ENCODE measurements at places on chromosomes 4 and X. TPM values are rescaled to one million over a fixed set of nuclear protein-coding genes. Genes with fewer than 3 reads are reported as not detected.

DNA sequence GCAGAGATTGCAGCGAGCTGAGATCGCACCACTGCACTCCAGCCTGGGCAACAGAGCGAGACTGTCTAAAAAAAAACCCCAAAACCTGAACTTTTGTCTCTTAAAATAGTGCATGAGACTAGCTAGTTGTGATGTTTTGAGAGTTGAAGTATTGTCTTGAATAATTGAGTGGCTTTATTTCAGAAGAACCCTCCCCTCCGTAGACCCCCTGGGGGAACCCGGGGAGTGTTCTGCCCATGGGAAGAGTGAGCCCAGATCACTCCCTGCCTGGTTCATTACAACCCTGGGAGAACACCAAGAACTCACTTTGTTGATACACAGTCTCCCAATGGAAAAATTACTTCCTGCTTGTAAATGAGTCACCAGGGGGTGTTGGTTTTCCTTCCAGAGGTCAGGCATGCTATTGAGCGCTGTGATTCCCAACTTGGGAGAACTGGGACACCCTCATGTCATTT, 65.3 kb upstream of the SHISA3 start:
- peak; percentile 56 for DNase-seq

DNA sequence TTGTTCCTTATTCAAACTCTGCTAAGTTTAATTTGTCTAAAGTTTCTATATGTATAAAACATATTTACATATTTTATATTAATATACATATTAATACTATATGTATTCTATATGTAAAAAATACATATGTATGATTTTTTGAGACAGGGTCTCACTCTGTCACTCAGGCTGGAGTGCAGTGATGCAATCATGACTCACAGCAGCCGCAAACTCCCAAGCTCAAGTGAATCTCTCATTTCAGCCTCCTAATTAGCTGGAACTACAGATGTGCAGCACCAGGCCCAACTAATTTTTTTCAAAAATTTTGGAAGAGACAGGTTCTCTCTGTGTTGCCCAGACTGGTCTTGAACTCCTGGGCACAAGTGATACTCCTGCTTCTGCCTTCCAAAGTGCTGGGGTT, 684.9 kb downstream of the TRAM1L1 start:
- no peak for DNase-seq

DNA sequence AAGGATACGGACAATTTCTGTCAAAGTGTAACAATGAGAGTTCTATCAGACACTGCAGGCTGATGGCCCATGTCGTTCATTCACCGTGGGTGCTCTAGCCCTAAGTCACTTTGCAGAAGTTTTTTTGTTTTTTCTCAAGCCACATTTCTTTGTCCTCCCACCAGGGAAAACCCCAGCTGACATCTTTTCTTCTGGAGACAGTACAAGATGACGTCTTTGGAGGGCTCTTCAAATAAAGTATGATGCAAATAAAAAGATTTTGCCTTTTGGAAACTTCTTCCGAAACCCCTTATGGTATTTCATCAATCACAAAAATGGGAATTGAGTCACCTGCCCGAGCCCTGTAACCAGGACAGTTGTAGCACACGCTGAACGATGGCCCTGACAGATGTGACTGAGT, 73.2 kb downstream of the TRAPPC11 start:
- no peak for DNase-seq

The H2BW2 gene
- total RNA-seq = not detected

The ITGB1BP2 gene
- 3.0 TPM for total RNA-seq

The TLR3 gene
- 0.28 TPM for total RNA-seq
